ENCODE measurements at places on chromosomes 5 and 9. TPM values are rescaled to one million over a fixed set of nuclear protein-coding genes. Genes with fewer than 3 reads are reported as not detected.

Gene LRRC70
- not detected for total RNA-seq

Gene SIGMAR1
- total RNA-seq, result 178 TPM

Gene ANAPC2
- 16.7 TPM for total RNA-seq

Gene FGFR4
- 54.6 TPM for total RNA-seq

GRCh38 chr5:80284720-80285119, 28.9 kb upstream of the SERINC5 start:
- no peak for DNase-seq

- no peak for DNase-seq
Observed at GRCh38 chr9:85553475-85553874, 188.3 kb downstream of the AGTPBP1 start.
